ENCODE measurements at places on chromosomes 3 and 15.

DNA sequence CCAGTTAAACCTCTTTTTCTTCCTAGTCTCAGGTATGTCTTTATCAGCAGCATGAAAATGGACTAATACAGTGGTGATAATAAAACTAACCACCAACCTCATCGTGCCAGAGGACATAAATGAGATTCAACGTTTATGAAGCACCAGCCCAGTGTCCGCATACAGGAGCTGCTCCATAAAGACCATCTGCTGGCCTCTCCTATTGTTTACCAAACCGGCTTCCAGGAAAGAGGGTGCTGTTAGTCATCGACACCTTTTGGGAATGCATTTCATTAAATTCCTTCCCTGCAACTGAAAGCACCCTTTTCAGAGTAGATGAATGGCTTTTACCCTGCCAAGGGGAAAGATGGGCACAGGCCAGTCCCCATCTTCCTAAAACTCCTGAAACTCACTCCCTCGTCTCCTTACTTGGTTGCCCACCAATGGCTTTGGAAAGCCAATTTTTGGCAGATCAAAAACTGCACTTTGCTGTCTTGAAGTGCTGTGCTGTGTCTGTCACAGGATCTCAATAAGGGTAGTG lies 122.1 kb downstream of the AQP9 start:
- no peak for DNase-seq

- DNase-seq: no peak
These were observed 730 bp upstream of the RPL14 start for GRCh38 chr3:40456279-40456939.

DNA sequence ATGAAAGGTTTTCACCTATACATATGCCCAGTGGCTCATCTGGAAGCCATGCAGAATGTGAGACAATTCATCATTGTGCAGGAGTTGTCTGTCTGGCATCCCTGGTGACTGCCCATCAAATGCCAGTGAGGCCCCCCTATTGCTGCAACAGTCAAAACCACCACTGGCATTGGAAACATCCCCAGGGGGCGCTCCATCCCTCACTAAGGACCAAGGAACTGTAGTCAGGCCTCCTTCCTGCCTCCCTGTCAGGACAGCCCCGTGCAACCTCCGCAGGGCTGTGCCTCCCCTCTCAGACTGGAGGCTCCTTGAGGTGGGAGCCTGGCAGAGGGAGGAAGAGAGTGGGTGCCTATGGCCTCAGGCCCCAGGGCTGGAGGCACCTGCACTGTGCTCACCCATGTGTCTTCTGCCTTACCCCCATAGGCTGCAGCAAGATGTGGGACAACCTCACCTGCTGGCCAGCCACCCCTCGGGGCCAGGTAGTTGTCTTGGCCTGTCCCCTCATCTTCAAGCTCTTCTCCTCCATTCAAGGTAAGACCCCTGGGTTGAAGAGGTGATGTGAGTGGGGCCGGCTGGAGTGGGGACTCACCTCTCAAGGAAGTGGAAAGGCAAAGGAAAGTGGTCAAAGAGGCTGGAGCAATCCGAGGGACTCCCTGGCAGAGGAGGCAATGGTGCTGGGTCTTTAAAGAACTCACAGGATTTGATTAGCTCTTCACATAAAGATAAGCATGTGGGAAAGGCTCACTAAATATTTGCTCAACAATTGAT lies 16.5 kb downstream of the VIPR1 start:
- DNase-seq: no peak

- DNase-seq: peak; percentile 78
These were observed 59.7 kb downstream of the RAP2B start for GRCh38 chr3:153221748-153222162.
